ENCODE measurements at places on chromosomes 7 and 10.
A peak's percentile ranks its signal among the peaks of the same experiment; 100 is the strongest.

- DNase-seq = no peak
These were observed 107.7 kb downstream of the GRID1 start for GRCh38 chr10:86258941-86259340.

DNA sequence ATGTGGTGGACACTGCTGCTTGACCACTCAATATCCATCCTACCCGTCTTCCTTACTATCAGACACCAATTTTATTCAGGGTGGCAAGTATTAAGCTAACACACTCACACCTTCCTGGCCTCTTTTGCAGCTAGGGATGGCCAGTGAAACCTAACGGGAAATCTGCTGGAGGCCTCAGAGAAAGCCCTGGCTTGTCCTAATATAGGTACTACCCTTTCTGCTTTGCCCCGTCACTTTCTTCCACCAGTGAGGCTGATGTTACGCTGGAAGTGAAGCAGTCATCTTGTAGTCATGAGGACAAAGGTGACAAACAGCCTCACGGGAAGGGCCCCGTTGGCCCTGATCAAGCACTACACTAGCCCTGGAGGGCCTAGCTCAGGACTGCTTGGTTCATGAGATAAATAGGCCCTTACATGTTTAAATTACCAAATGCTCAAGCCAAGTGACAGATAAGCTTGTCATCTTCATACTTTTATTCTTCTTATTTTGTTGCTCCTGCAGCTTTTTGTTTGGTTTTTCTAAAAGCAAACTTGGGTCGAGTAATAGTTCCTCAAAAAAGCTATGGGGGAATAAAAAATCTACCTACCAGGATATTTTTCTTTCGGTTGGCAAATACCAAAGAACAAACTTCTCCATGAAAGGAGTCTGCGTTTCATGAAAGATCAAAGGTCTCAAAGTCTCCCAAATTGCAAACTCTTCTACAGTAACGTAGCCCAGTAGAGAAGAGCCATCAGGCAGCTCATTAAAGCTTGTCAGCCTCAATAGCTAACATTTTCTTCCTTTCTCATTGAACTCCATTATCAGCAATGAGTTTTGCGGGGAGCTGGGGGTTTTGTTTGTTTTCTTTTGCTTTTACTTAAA, 17.5 kb downstream of the CREB3L2 start:
- no peak for DNase-seq

DNA sequence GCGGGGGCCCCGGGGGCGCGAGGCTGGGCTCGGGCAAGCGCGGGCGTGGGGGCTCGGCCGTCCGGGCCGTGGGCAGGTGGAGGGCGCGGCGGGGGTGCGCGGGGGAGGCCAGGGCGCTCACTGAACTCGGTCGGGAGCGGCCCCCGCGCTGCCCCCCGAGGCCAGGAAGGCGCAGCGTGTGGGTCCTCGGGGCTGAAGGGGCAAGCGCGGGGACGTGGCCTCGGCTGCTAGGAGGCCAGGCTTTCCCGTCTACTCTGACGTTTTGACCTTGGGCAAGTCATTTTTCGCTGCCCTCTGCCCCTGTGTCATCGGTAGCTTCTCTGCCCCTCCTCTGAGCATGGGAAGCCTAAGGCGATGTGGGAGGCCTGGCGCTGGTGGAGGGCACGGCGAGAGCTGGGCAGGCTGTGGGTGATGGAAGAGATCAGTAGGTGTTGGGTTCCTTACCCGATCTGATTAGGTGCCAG, 441 bp downstream of the FBH1 start:
- DNase-seq = peak; percentile 32

DNA sequence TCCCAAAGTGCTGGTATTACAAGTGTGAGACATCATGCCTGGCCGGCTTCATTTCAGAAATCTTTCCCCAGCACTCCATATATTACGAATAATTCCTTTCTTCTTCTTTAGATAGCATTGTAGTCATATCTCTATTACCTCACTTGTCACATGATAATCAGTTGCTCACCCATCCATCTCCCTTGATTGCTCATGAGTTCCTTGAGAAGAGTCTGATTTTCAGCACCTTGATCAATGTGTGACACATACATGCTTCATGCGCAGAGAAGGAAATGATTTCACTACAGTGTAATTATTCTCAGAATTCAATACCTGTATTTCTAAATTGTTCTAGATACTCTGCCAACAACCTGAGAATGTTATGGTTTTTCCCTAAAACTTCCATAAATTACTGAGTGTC, 26.7 kb upstream of the GGCT start:
- no peak for DNase-seq

GRCh38 chr10:86371691-86372090, 5.1 kb upstream of the GRID1 start:
- DNase-seq = no peak

GRCh38 chr7:27842851-27843250, 102.9 kb downstream of the TAX1BP1 start:
- no peak for DNase-seq

GRCh38 chr7:39745320-39745719, 121.9 kb downstream of the RALA start:
- no peak for DNase-seq

DNA sequence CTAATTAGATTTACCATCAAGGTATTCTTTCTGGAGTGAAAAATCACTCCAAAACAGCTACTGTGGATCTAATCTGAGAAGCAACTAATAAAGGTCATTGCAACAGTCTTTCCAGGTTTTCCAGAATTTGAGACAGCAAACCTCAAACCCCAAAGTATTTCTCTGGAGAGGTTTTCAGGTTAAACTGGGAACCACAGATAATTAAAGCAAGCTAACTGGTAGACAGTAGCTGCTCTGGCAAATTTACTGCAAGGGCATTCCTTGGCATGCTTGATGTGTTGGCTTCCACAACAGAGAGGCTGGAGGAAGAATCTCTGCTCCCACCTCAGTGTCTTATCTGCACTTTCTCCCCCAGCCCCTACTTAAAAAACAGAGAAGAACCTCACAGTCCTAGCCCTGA, 140.0 kb upstream of the NRBF2 start:
- no peak for DNase-seq

DNA sequence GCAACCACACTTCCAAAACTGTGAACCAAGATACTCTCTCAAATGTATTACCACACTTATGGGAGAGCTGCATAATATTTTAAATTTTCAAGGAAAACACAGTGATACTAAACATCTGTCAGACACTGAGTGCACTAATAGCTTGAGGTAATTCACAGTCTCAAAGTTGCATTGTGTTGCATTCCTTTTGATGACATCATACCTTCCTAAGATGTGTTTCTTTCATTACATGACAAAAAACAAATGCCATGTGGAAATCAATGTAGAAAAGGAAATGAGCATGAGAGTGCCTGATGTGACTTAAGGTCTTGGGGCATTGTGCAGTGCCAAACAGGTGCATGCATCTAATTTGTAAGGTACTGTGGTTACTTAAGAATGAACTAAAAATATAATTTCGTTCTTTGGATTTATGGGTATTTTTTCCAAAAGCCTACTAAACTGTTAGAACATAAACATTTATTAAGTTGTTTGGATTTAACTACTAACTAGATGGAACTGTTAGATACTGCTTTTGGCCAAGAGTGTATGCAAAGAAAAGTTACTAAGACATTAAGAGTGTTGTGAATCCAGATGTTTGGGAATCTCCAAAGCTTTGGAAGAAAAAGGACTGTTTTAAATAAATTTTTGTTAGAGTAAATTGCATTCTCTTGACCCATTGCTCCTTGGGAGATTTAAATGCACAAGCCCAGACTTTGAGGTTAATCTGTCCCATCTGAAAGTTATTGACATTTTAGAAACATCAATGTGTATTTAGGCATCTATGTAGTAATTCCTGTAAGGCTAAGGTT, 496.2 kb upstream of the SEMA3D start:
- no peak for DNase-seq

DNA sequence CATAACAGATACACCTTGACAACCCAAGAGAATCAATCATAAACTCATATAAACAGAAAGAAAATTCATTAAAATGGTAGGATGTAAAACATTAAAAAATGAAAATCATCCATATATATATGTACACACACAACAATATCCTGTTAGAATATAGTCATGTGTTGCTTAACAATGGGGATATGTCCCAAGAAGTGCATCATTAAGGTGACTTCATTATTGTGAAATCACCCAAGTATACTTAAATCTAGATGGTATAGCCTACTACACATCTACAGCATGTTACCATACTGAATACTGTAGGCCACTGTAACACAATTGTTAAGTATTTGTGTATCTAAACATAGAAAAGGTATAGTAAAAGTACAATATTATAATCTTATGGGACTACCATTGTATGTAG, 115.8 kb upstream of the TMEM168 start:
- DNase-seq = no peak

DNA sequence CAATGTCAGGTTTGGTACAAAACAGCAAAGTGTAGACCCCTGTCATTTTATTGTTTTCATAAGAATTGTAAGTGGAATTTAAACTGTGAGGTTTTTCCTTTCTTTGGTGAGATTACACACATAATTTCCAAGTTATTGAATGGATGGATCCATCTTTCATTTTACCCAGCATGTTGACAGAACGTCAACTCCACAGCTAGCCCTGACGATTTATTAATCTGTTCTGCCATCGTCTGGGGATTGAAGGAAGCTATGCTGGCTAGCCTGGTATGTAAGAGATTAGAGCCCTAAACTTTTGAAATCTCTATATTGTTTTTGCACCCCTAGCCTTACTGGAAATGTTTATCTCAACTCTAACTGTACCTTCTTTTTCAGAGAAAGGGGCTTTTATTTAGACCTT, 8.6 kb downstream of the WNT16 start:
- no peak for DNase-seq

- no peak for DNase-seq
These were observed 68.0 kb downstream of the EXOC4 start for GRCh38 chr7:133320891-133321290.

GRCh38 chr10:116891208-116891607, 41.9 kb downstream of the ENO4 start:
- no peak for DNase-seq

DNA sequence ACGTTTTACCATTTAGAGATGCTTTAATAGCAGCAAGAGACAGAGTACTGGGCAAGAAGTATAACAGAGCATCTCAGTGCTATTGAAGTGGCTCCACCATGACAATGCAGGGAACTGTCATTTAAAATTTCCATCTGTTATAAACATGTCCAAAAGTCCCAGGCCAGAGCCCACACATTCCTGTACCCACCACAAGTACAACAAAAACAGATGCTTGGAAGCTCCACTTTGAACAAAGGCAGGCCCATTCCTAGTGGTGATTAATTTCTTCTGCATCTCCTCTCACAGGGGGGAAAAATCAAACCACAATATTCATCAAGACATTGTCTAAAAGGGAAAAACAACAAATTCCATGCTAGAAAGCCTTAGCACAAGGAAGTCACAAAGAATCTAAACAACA, 627.9 kb downstream of the PARD3 start:
- DNase-seq = no peak

GRCh38 chr7:55185941-55186609, 167.3 kb downstream of the EGFR start:
- no peak for DNase-seq

DNA sequence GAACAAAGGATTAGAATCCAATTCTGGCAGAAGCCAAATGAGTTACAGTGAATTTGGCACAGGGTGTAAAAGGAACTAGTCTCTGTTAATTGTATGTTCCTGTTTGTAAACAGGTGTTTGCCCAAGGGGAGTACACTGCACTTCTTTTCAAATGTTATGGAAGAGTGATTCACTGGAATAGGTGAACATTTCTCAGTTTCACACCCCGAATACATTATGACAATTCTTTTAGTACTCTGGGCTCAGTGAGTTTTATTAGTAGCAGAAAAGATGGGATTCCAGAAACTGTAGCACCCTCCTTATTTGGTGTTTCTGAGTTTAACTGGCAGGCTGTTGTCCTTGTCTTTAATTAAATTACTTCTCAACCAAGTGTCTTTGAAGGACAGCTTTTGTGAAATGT, 329.2 kb downstream of the BBS9 start:
- no peak for DNase-seq

DNA sequence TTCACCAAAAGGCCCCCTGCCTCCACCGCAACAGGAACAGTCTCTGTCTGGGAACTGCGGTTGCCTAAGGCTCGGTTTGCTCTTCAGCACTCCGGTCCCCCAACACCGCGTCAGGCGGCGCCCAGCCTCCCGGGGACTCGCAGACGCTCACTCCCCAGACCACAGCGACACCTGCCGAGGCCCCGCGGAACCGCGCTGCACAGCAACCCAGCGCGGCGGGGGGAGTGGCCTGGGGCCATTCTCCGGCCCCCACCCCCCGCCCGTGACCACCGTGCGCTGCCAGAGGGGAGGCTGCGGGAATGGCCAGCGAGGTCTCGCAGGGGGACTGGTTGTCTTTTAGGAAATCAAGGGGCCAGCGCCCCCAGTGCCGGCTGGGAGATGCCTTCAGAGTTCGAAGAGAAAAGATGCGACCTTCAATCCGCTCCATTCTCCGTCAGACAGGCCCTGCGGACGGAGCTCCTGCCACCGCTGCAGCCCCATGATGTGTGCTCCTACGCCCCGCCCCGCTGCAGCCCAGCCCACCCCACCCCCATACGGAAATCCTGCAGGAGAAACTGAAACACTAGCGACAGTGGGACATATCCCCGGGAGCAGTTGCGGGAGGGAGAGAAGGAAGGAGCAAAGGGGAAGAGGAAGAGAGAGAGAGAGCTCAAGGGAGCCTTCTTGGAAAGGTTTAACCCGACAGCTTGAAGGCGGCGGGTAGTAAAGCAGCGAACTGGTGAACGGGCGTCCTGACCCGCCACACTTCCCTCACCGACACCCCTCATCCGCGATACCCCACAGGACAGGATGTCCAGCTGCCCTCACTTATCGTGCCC, 137.4 kb upstream of the CDCA7L start:
- peak; percentile 92 for DNase-seq

GRCh38 chr10:66234872-66235271, 691.0 kb upstream of the LRRTM3 start:
- DNase-seq = no peak

DNA sequence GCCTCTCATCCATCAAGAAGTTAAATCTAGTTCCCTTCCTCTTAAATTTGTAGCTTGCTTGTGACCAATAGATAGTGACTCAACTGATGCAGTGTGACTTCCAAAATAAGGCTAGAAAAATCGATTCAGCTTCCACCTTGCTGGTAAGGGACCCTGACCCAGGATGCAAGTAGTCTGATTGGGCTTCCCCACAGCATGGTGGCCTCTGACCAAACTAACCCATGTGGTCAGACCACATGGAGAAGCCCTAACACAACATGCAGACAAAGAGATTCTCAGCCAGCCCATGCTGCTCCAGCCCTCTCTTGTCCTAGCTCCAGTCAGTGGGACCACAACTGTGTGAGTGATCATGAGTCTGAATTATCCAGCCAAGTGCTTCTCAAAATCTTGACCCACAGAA, 710.8 kb downstream of the MAGI2 start:
- no peak for DNase-seq

DNA sequence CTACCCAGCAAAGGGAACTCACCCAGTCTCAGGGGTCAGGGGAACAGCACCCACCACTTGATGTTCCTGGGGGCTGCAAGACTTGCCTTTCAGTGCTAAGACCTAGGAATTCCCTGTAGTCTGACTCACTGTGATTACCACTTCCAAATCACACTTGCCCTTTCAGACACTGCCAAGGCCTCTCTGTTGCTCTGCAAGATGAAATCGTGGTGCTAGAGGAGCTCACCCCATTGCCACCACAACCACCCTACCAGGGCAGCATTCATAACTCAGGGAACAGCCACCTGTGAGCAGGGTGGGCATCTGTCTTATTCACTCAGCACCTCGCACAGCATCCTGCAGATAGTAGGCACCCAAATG, 36.5 kb downstream of the XPNPEP1 start:
- DNase-seq = no peak

- DNase-seq = no peak
These were observed 2.8 kb downstream of the EEPD1 start for GRCh38 chr7:36155811-36156361.

All from activated naive CD8-positive, alpha-beta T cell treated with anti-CD3 and anti-CD28 coated beads, Interleukin-2, amount 50 U/mL, for 24 hours (primary cell).